ENCODE measurements at places on chromosomes 13 and 19. TPM values are rescaled to one million over a fixed set of nuclear protein-coding genes. Genes with fewer than 3 reads are reported as not detected.

DNA sequence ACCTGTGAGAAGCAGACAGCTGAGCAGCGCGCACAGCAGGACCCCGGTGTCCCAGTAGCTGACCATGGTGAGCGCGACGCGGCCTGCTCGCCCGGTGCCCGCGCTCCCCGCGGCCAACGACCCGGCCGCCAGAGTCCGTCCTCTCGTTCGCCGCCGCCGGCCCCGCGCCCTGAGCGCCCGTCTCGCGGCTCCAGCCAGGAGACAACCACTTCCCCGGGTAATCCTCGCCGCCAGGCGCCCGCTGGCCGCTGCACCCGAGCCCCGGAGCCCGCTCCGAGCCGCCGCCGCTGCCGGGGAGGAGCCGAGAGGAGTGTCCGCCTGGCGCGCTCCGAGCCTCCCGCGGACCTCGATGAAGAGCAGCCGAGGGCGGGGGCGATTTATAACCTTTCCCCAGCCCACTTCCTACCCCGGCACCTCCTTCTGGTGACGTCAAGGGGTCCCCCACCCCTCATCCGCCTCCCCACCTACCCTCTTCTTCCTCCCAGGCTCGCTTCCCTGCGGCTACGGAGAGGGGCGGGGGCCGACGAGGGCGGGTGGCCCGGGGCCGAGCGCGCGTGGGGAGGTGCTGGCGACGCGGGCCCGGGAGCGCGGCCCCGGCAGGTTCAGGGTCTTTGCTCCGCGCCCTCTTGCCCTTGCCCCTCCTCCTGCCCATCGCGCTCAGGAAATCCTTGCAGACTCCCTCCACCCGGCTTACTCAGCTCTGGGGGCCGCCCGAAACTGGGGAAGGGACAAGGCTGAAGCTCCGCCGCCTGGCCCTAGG is at the start of gene FLT1:
Gene FLT1, minus strand, starts transcription at position 351 of the 760 bp plus-strand sequence. Its CDS starts 285 bp downstream, at position 66.
- no peaks in the 10 kb centered on the region for H3K36me3 ChIP-seq
- DNase-seq: peak; percentile 83
- H3K4me1 ChIP-seq: no peaks in the 10 kb centered on the region
- H3K27me3 ChIP-seq: no peaks in the 10 kb centered on the region

- H3K36me3 ChIP-seq: no peaks in the 10 kb centered on the region
- H3K27ac ChIP-seq: no peak overlapping the region
- no peaks in the 10 kb centered on the region for H3K27me3 ChIP-seq
- no peak overlapping the region for H3K4me3 ChIP-seq
These were observed 343.5 kb downstream of the UQCRFS1 start for GRCh38 chr19:28869459-28869858.

DNA sequence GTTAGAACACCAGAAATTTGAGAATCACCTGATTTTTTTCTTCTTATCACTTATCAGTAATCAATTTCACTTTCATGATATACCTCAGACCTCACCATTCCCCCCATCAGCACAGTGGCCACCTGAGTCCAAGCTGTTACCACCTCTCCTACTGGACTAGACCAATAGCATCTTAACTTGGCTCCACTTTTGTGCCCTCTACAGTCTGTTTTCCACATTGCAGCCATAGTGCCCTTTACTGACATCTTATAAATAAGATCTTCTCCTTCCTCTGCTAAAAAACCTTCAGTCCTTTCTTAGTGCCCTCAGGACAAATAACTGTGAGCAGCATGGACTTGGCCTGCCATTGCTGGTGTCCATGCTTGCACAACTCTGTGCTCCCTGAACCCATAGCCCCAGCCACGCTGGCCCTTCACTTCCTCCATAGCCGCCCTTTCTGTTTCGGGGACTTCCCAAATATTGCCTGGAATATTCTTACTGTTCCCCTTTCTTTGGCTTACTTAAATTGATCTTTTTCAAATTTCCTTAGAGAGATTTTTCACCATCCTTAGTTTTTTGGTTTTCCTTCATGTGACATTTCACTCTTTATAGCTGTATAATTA is 380.8 kb downstream of the LMO7 start:
- H3K27ac ChIP-seq: no peak overlapping the region
- no peak for DNase-seq
- no peaks in the 10 kb centered on the region for H3K27me3 ChIP-seq
- no peaks in the 10 kb centered on the region for H3K36me3 ChIP-seq
- H3K4me1 ChIP-seq: peaks cover 2% of the 10 kb centered on the region
- H3K4me3 ChIP-seq: no peak overlapping the region

DNA sequence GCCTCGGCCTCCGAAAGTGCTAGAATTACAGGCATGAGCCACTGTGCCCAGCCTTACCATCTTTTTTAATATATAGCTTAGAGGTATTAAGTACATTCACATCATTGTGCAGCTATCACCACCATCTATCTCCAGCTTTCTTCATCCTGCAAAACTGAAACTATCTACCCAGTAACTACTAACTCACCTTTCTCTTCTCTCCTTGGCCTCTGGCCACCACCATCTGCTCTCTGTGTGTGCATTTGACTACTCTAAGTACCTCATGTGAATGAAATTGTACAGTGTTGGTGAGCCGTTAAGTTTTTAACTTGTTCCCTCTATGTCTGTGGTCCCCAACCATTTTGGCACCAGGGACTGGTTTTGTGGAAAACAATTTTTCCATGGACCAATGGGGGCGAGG is 56.1 kb downstream of the CDK8 start:
- H3K27me3 ChIP-seq: no peaks in the 10 kb centered on the region
- H3K36me3 ChIP-seq: no peaks in the 10 kb centered on the region
- no peak for DNase-seq
- no peaks in the 10 kb centered on the region for H3K4me1 ChIP-seq

DNA sequence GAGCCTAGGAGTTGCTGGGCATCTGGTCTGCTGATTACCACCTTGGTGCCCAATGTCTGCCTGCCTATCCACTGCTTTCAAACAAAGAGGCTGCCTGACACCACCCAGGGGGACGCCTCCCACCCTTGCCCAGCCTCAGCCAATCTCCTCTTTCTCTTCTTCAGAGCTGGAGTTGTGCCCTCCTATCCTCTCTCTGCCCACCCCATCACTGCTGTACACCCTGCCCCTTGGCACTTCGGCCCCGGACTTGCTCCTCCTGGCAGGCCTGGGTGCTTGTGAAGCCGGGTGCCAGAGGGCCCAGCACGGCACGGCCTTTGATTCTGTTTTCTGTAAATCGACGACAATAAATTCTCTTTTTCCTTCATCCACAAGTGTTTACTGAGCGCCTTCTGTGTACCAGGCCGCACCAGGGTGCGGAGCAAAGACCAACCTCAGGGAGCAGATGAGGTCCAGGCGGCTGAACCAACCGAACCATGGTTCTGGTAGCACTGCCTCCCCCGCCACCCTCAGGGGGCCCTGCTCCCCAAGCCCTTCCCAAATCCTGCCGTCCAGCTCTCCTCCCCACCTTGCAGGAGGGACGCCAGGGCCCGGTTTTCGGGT is 5.0 kb downstream of the RNF225 start:
- no peaks in the 10 kb centered on the region for H3K4me1 ChIP-seq
- peak overlapping the region; percentile 57 for H3K4me3 ChIP-seq
- H3K27me3 ChIP-seq: no peaks in the 10 kb centered on the region
- peak; percentile 50 for DNase-seq

GRCh38 chr19:20416661-20417060 is 148.9 kb downstream of the ZNF737 start:
- no peaks in the 10 kb centered on the region for H3K27me3 ChIP-seq
- no peak overlapping the region for H3K27ac ChIP-seq
- H3K4me3 ChIP-seq: no peak overlapping the region
- H3K4me1 ChIP-seq: no peaks in the 10 kb centered on the region
- no peak for DNase-seq

DNA sequence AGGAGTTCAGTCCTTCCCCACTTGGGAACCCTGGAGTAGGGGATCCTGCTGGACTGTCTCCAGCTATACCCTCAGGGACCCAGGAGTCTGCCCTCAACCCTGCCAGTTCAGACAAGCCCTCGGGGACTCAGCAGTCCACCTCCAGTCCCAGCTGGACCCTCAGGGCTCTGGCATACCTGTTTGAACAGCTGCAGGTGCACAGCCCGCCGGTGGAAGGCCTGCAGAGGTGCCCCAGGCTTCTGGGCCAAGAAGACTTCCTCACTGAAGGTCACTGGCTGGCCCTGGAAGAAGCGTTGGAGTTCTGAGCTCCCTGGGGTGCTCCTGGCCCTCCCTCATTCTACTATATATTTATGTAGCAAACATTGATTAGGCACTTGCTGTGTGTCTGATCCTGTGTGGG is 8.6 kb downstream of the CRB3 start:
- no peaks in the 10 kb centered on the region for H3K27me3 ChIP-seq
- no peaks in the 10 kb centered on the region for H3K4me1 ChIP-seq
- no peak overlapping the region for H3K27ac ChIP-seq
- no peak for DNase-seq
- H3K4me3 ChIP-seq: no peak overlapping the region
- H3K36me3 ChIP-seq: no peaks in the 10 kb centered on the region

- no peaks in the 10 kb centered on the region for H3K27me3 ChIP-seq
- no peaks in the 10 kb centered on the region for H3K4me1 ChIP-seq
- no peak overlapping the region for H3K4me3 ChIP-seq
- peak; percentile 30 for DNase-seq
These were observed 80.1 kb downstream of the SLC7A1 start for GRCh38 chr13:29515372-29515771.

GRCh38 chr13:94030415-94031119 is 448.9 kb downstream of the DCT start:
- DNase-seq: no peak
- H3K36me3 ChIP-seq: no peaks in the 10 kb centered on the region
- no peaks in the 10 kb centered on the region for H3K27me3 ChIP-seq
- H3K4me1 ChIP-seq: no peaks in the 10 kb centered on the region
- H3K27ac ChIP-seq: no peak overlapping the region

- H3K27me3 ChIP-seq: no peaks in the 10 kb centered on the region
- H3K4me3 ChIP-seq: no peak within 1 kb of the TSS
- H3K27ac ChIP-seq: no peak within 1 kb of the TSS
- H3K36me3 ChIP-seq: no peaks in the 10 kb centered on the region
- H3K4me1 ChIP-seq: no peaks in the 10 kb centered on the region
These were observed at the start of gene PRTN3 for GRCh38 chr19:840519-841206. PRTN3 (plus strand) TSS chr19:840999; CDS start chr19:841009, 10 bp downstream.

DNA sequence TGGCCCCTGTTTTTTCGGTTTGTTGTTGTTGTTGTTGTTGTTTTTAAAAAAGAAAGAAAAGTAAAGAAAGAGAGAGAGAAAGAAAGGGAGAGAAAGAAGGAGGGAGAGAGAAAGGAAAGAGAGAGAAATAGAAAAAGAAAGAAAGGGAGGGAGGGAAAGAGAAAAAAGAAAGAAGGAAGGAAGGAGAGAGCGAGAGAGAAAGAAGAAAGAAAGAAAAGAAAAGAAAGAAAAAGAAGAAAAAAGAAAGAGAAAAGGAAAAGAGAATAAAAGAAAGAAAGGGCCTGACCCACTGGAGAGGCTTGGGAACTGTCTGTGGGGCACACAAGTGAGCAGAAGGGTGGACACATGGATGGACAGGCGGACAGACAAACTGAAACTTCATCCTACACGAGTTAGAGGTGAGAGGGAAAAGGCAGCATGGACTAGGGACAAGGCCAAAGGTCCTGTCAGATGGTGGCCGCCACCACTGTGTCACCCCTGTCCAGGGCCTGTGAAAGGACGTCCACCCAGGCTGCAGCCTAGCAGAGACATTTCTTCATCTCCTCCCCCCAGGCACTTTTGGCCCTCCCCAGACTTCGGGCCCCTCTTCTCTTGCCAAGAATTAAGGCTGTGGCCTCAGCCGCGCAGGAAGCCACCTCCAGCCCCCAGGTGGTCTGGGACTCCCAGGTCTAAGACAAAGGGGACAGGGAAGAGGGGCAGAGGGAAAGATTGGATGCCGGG is 9.1 kb upstream of the BCAM start:
- no peaks in the 10 kb centered on the region for H3K27me3 ChIP-seq
- no peak overlapping the region for H3K27ac ChIP-seq
- no peaks in the 10 kb centered on the region for H3K4me1 ChIP-seq
- H3K36me3 ChIP-seq: no peaks in the 10 kb centered on the region

DNA sequence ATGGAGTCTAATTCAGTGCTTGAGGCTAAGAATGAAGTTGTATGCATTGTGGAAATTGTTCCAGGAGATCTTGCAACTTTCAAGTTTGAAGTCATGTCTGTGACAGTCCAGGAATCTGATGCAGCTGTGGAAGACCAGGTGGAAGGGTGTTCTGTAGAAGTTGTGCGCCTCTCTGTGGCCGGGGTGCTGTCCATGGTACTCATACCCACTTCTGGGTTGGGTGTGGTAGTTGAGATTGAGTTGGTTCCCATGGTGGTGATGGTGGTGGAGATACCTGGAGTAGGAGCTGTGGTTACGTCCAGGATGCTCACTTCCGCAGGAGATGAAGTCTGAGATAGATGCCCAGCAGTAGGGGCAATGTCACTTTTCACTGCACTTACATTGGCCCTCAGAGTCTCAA is 44.3 kb downstream of the MUC16 start:
- H3K4me1 ChIP-seq: no peaks in the 10 kb centered on the region
- DNase-seq: no peak
- H3K4me3 ChIP-seq: no peak overlapping the region
- no peaks in the 10 kb centered on the region for H3K27me3 ChIP-seq

GRCh38 chr13:84446972-84447639 is 564.8 kb upstream of the SLITRK1 start:
- no peak overlapping the region for H3K4me3 ChIP-seq
- H3K27ac ChIP-seq: no peak overlapping the region
- no peaks in the 10 kb centered on the region for H3K36me3 ChIP-seq

GRCh38 chr13:21579754-21580316 is 24.1 kb downstream of the MICU2 start:
- no peaks in the 10 kb centered on the region for H3K4me1 ChIP-seq
- no peak for DNase-seq
- no peaks in the 10 kb centered on the region for H3K36me3 ChIP-seq
- no peaks in the 10 kb centered on the region for H3K27me3 ChIP-seq
- H3K27ac ChIP-seq: no peak overlapping the region
- no peak overlapping the region for H3K4me3 ChIP-seq

- DNase-seq: peak; percentile 21
- H3K4me1 ChIP-seq: no peaks in the 10 kb centered on the region
- H3K27ac ChIP-seq: no peak overlapping the region
- H3K36me3 ChIP-seq: no peaks in the 10 kb centered on the region
- no peaks in the 10 kb centered on the region for H3K27me3 ChIP-seq
- H3K4me3 ChIP-seq: no peak overlapping the region
These were observed 4.6 kb downstream of the CAPN12 start for GRCh38 chr19:38739440-38740256.

DNA sequence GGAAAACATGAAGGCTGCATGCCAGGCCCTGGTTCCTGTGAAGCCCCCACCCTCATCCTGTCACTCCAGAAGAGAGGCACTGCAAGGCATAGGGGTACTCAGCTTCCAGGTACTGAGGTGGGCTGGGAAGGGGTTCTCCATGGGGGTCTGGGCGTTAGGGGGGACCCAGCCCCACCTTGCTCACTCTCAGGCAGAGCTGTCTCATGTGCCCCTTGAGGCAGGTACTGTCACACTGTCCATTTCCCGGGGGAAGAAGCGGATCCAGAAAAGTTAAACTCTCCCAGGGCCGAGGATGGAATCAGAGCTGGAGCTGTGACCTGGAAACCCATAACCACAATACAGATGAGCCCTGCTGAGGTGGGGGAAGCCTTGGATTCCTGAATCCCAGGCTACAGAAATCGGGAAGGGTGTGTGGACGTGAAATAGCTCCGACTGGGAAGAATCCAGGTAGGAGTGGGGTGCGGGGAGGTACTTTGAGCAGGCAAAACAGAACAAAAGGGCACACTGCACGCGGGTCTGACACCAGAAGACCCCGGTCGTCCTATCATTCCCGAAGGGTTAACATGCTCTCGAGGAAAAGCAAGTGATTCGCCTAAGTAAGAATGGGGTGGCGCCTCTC is 540 bp upstream of the USE1 start:
- H3K27me3 ChIP-seq: no peaks in the 10 kb centered on the region
- H3K4me3 ChIP-seq: no peak overlapping the region
- no peaks in the 10 kb centered on the region for H3K4me1 ChIP-seq
- H3K27ac ChIP-seq: peak overlapping the region; percentile 9
- peaks cover 2% of the 10 kb centered on the region for H3K36me3 ChIP-seq

Gene SCGB2B2
- total RNA-seq: 2.2 TPM

Gene SERPINE3
- total RNA-seq: not detected

Gene VSTM1
- total RNA-seq: not detected

Gene CFD
- 104 TPM for total RNA-seq

Gene FPR2
- 2.7 TPM for total RNA-seq

Gene EXOC3L2
- total RNA-seq: 13.9 TPM

Gene GPC6
- 32.4 TPM for total RNA-seq

Gene ZFP28
- 11.7 TPM for total RNA-seq

Gene KCNN4
- total RNA-seq: 4.3 TPM
